ENCODE measurements at places on chromosomes 2 and 18.

GRCh38 chr18:47775961-47776360, 154.5 kb downstream of the SMAD2 start:
- DNase-seq, result no peak

DNA sequence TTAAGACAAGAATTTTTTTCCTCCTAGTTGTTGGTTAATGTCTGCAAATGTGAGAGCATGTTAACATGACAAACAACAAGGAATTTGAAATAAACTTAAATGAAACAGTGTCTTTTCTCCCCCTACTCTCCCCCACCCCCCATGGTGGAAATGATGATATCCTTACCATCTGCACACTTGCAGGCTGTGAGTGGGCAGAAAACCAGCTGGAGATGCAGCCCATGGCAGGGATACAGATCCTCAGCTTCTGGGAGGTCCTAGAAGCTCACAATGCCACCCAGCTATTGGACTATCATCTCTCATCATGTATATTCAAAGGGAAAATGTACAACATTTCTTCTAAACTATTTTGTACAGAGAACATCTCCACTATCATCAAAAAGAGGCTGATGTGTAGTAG, 196.8 kb downstream of the SLC8A1 start:
- DNase-seq, result no peak

DNA sequence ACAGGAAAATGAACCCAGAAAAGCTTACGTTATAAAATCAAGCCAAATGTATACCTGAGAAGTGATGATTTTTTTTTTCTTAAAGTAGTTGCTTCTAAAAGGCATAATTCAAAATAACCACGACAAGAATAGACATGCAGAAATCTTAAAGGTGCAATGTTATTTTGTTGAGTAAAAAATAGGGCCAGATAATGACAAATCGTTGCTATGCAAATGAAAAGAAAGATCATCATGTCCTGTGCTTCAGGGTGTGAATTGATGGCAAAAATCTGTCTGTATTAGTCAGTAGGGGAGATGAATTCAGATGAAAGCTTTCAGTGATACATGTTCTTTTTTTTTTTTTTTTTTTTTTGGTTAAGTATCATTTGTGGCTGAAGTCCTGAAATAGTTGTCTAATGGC, 24.0 kb downstream of the LYPD6B start:
- no peak for DNase-seq

- DNase-seq, result no peak
These were observed 233.1 kb upstream of the MEX3C start for GRCh38 chr18:51430538-51430937.

GRCh38 chr2:17296686-17297085, 221.6 kb downstream of the RAD51AP2 start:
- no peak for DNase-seq

- peak; percentile 8 for DNase-seq
These were observed 13.7 kb downstream of the COL5A2 start for GRCh38 chr2:189165656-189166380.

DNA sequence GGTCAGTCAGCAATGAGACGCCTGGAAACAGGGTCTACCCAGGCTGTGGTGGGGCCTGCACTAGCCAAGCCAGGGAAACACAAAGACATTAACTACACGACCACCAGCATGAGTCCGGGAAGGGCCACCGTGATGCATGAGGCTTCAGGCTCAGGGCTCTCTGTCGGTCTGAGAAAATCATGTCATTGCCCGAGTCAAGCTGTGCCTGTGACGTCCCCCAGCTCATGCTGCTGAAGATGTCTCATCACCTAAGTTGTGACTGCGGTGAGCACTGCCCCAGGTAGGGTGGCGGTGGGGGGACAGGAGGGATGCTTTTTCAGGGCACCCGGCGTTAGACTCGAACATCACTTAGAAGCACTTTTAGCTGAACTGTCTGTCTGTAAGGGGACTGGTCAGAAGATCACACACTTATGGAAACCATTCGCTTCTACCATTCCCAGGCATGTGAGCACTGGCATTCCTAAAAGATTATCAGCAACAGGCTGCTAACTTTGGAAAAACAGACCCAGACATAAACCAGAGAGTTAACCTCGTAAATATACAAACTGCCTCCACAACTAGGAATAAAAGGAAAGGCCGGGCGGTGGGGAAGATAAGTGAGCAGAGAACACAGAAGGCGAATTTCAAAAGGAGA, 234.5 kb downstream of the HDAC4 start:
- no peak for DNase-seq

- no peak for DNase-seq
These were observed 280.4 kb downstream of the TDRD15 start for GRCh38 chr2:21404137-21404536.

DNA sequence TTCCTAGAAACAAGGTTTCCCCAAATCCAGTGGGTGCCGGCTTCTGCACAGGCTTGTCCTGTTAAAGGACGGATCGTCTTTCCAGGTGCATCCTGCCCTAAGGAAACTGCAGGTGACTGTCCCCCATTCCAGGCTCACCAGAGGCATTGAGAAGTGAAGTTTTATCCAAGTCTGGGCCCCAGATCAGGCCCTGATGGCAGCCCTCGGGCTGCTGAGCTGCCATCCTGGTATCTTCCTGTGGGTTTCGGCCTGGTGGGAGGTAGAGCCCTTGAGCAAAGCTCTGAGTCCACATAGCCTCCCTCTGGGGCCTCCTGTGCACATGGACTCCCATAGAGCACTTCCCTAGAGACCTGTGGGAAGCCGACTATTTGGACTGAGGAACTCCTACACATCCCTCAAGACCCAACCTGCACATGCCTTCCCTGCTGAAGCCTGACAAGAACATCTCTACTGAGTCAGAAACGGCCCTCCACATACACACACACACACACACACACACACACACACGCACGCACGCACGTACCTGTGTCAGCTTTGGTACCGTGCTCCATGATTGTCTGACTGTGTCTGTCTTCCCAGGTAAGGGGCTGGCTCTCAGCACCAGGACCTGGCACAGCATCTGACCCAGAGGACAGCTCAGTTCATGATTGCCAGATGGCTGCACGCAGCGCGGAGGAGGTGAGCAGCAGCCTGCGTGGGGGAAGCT, 16.4 kb downstream of the TNS1 start:
- DNase-seq, result no peak

DNA sequence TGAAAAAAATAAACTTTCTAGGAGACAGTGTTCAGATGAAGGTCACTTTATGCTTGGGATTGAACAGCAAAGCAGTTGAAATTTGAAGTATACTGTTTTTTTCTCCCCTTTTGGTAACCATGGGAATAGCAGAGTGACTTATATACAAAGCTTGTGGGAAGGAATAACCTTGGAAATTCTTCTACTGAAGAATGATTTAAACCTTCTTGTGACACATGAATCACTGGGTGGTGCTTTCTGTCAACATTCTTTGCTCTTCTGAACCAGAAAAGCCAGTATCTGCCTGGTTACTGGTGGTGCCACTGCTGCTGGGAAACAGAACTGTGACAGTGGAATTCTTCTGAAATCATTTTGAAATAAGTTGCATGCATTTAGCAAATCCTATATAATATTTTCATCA, 39.4 kb upstream of the RND3 start:
- peak; percentile 92 for DNase-seq

DNA sequence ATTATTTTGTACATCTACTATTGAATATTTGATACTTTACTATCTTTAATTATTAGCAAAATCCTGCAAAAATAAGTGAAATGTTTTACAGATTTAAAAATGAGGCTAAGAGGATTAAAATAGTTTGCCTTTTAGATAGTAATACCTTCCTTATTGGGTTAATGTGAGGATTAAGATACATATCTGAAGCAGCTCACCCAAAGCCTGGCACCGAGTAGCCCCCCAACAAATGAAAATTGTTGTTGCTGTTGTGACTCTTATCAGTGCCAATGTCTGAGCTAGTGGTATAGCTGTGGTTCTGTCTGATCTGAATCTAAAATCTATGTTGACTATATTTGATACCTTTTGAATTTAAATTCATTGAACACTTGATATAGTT, 34.6 kb downstream of the GULP1 start:
- no peak for DNase-seq

DNA sequence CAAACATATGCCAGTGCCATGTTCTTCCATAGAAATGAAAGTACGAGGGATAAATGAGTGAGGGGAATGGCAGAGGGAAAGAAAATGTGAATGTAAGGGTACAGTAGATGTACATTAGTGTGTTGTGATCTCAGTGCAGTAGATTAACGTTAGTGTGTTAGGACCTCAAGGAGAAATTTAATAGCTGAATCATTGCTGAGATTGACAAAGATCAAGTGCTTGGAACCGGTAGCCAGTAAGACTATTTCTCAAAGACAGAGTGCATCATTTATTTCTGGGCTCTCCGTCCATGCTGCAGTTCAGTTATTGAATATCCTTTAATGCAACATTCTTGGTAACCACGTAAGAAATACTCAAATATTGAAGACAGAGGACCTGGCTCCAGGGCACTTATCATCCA, 246.0 kb downstream of the PTPRM start:
- no peak for DNase-seq

GRCh38 chr2:113769555-113769954, 13.1 kb upstream of the SLC35F5 start:
- DNase-seq, result no peak

- no peak for DNase-seq
These were observed 32.1 kb downstream of the CLASP1 start for GRCh38 chr2:121617042-121617599.

GRCh38 chr18:62953663-62954062, 238.3 kb downstream of the PHLPP1 start:
- no peak for DNase-seq

DNA sequence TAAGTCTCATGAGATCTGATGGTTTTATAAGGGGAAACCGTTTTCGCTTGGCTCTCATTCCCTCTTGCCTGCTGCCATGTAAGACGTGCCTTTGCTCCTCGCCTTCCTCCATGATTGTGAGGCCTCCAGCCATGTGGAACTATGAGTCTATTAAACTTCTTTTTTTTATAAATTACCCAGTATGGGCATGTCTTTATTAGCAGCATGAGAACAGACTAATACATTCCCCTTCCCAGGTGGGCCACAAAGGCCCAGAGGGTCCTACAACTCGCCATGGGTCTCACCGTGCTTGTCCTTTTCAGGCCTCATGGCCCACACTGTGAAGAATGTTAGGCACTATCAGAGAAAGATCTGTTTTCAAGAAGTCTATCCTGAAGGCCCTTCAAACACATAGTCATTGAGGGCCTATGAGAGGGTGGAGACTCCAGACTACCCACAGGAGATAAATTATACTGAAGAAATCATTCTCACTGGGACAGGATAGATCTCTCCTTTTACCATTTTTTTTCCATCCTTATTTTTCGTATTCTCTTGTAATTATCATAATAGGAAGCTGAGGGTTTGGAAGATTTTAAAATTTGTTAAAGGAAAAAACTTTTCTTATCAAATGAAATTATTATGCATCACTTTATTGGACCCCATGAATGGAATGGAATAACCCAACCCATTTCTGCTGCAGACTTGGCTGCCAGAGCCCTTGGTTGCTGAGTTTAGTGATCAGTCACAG, 91.0 kb upstream of the MSH2 start:
- no peak for DNase-seq

DNA sequence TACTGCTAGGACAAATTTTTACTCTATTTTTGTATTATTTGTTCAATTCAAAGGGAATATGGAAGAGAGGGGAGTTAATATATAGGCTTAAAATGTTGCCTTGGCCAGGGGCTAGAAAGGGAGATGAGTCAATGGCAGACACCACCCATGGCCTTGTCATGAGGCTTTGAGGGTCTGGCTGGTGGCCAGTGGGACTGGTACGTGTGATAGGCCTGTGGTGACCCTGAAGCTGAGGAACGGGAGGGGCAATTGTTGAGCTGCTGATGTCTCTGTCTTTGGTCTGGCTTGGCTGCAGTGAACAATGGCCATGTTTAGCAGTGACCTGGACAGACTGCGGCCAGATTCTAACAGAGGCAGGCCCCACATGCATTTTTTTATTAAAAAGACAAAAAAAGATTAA, 18.5 kb downstream of the GKN1 start:
- no peak for DNase-seq

- no peak for DNase-seq
These were observed 12.7 kb upstream of the BOK start for GRCh38 chr2:241545523-241546473.

- no peak for DNase-seq
These were observed 11.6 kb downstream of the CDKL4 start for GRCh38 chr2:39232141-39232540.

DNA sequence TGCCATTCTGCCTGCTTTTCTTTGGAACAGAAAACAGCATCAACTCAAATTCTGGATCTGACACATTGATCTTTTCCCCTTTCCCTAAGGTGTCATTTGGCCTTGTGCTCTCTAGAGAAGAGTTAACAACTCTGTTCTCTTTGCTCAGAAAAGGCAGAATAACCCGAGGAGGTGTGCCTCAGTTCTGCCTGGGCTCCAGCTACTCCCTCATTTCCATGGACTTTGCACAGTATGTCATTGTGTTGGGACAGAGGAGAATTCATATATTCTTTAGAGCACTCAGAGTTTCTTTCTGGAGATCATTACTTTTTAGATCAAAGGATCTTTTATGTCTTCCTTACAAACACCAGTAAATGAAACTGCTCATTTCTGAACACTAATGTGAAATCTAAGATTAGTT, 249.1 kb downstream of the PHLPP1 start:
- DNase-seq, result no peak

GRCh38 chr2:191018643-191019119, 4.7 kb upstream of the STAT1 start:
- DNase-seq, result no peak

DNA sequence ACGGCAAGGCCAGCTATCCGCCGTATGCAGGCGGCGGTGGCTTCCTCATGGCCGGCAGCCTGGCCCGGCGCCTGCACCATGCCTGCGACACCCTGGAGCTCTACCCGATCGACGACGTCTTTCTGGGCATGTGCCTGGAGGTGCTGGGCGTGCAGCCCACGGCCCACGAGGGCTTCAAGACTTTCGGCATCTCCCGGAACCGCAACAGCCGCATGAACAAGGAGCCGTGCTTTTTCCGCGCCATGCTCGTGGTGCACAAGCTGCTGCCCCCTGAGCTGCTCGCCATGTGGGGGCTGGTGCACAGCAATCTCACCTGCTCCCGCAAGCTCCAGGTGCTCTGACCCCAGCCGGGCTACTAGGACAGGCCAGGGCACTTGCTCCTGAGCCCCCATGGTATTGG, 3.1 kb downstream of the B3GNT7 start:
- no peak for DNase-seq

- DNase-seq, result peak; percentile 29
These were observed 1.3 kb downstream of the TAF1B start for GRCh38 chr2:9844576-9844975.

DNA sequence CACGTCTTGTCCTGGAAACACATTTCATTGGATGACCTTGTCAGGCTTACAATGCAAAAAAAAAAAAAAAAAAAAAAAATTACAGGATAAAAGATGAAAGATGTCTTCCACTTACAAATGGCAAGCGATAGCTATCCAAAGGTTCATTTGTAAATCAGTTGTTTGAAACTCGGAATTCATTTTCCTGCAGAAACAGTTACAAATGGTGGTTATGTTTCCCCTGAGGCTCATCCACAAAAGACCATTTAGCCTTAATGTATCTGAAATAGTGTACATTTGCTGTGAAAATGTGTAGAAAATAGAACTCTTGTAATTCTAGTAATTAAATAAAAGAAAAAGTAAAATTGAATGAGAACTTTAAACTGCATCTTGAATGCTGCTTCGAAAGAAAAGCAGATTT, 25.9 kb downstream of the DPP10 start:
- no peak for DNase-seq
